Tongue (tissue), 3 donors: ENCODE measurements at places on chromosomes 13 and 19. TPM values are rescaled to one million over a fixed set of nuclear protein-coding genes. Genes with fewer than 3 reads are reported as not detected.

- no peak for DNase-seq
These were observed 33.1 kb downstream of the PEX11G start for GRCh38 chr19:7455600-7456296.

GRCh38 chr13:38804536-38804935 lies 117.7 kb downstream of the FREM2 start:
- DNase-seq, result no peak

The CRLF1 gene
- total RNA-seq, result 38.4 TPM

GRCh38 chr13:66704110-66704509 lies 526.0 kb downstream of the PCDH9 start:
- DNase-seq, result no peak

DNA sequence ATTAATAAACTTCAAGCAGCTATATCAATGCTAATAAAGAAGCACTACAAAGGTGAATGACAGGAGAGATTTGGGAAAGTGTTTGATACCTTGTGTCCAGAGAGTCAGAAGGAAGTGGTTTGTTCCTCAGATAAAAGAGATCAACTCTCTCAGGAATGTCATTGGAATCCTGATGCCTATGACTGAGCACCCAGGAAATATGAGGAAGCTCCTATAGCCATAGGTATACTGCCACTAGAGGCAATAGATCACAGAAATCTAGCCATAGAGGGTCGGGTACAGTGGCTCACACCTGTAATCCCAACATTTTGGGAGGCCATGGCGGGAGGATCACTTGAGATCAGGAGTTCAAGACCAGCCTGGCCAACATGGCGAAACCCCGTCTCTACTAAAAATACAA lies 612.6 kb downstream of the DACH1 start:
- DNase-seq, result no peak

DNA sequence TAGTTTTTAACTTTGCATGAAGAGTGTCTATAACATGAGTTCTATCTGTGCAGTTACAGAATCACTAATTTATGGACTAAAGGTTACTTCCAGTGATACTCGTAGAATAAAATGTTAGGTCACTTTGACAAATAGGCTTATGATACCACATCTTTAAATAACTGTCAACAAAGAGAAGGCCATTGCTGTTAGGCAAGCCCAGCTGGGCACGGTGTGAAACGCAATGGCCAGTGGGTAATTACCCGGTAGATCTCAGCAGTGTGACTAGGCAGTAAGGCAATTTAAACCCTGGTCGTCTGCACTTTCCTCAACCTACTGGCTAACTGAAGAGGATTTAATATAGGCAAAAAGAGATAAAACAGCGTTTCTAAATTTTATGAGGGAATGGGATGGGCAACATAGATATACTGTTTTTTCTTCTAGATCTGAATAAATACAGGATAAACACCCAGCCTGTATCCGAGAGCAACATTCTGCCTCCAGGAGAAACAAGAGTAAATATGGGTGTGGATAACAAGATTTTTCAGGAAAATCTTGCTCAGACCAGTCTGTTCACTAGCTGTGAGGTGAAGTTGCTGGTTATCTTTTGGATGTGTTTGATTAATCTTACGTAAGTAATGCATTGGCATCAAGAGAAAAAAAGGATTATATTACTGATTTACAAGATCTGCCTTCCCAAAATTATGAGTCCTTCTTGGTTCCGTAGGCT lies 631.3 kb downstream of the EFNB2 start:
- DNase-seq, result peak; percentile 45

The CATSPERD gene
- total RNA-seq, result not detected

- peak; percentile 62 for DNase-seq
These were observed 135.2 kb downstream of the TSHZ3 start for GRCh38 chr19:31214086-31214485.

The ZNF611 gene
- total RNA-seq, result 14.7 TPM

GRCh38 chr13:110921209-110921608 lies 6.3 kb upstream of the ANKRD10 start:
- no peak for DNase-seq

DNA sequence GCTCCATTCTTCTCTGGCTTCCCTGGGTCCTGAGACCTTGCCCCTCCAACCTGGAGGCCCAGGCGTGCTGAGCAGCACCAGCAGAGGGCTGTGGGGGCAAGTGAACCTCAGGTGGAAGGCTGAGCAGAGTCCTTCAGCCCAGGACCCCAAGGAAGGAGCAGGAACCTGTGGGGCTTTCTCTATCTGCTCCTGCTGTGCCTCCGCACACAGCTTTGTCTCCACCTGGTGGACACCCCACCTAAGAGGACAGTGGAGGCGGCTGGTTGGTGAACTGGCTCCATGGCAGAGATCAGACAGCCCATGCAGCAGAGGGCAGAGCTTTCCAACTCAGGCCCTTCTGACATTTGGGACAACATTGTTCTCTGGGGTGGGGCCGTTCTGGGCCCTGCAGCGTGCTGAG lies 19.7 kb downstream of the ZFR2 start:
- DNase-seq, result no peak

DNA sequence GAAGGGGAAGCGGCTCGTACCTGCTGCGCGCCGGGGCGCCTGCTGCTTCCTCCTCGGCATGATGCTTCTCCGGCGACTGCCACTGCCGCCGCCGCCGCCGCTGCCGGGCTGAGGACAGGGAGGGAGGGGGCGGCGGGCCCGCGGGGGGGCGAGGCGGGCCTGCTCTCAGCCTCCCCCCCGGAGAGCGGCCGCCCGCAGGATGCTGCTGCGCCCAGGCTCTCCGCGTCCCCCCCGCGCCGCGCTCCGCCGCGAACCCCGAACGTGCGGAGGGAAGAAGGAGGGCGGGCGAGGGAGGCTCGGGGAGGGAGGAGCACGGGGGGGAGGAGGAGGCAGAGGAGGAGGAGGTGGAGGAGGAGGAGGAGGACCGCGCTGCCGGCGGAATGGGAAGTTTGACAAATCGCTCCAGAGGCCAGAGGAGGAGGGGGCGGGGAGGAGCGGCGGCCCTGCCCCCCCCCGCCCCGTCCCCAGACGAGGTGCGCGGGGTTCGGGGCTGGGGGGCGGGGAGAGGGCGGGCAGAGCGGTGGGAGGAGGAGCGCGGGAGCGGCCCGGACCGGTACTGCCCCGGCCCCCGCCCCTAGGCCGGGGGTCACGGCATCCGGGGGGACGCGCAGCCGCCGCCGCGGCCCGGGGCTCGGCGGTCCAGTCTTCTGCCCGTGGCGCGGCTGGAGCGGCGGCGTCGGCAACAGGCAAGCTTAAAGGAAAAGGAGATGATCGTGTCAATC lies at the start of gene TSHZ3:
Gene TSHZ3, minus strand, starts transcription at position 277 of the 722 bp plus-strand sequence. Its CDS starts 217 bp downstream, at position 60.
- DNase-seq, result peak; percentile 91

- DNase-seq, result no peak
These were observed 431 bp downstream of the GYS1 start for GRCh38 chr19:48992581-48993174.

DNA sequence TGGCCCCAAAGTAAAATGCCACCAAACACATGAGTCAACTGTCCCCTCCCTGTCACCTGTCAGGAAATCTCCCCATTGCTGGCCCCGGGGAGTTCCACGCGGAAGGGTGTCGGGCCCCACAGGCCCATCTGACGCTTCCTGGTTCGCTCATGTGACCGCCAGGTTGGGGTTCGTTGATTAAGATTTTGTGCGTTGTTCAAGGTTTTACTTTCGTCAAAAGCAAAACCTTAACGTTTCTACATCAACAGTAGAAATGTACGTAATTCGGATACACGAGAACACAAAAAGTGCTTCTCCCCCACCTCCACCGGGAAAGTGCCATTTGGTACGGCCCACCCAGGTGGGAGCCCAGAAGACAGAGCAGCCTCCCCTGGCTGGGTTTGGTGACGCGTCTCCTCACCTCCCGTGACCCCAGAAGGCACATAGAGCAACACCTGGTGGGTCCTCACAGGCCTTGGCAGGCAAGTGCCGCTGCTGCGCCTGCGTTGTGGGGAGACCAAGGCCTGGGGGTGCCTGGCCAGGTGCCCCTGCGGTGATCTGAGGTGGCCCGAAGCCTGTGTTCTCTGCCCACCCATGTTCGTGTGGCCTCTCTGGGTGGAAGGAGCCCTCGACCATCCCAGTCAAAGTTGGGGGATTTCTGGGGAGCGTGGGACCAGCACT lies 161.6 kb downstream of the KDM4B start:
- DNase-seq, result no peak

DNA sequence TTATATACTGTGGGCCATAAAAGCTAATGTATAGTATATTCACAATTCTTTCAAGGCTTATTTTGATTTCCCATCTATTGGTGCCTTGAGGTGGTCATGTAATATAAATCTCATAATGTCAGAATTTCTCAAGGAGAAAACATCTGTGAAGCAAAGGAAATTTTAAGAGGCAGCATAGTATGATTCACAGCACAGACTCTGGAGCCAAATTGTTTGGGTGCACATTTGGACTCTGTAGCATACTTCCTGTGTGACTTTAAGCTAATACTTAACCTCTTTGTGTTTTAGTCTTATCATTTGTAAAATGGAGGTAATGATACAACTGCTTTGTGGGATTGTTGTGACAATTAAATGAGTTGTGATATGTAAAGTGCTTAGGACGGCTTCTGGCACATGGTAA lies 67.6 kb downstream of the PIBF1 start:
- no peak for DNase-seq

DNA sequence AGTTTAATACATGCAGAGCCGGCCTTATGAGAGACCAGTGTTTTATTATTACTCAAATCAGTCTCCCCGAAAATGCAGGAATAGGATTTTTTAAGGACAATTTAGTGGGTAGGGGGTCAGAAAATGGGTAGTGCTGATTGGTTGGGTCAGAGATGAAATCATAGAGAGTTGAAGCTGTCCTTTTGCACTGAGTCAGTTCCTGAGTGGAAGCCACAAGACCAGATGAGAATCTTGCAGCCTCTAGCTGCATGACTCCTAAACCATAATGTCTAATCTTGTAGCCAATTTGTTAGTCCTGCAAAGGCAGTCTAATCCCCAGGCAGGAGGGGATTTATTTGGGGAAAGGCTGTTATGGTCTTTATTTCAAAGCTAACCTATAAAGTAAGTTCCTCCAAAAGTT lies 1163.9 kb downstream of the DIAPH3 start:
- DNase-seq, result no peak

The NOSIP gene
- total RNA-seq, result 47.6 TPM
